ENCODE measurements at places on chromosomes 1 and 21.
A peak's percentile ranks its signal among the peaks of the same experiment; 100 is the strongest.

GRCh38 chr21:32297449-32297848 is 1.2 kb upstream of the MRAP start:
- no peak for DNase-seq
- no peaks in the 10 kb centered on the region for H3K27me3 ChIP-seq
- no peak overlapping the region for H3K4me3 ChIP-seq
- H3K36me3 ChIP-seq, result no peaks in the 10 kb centered on the region
- no peak overlapping the region for H3K27ac ChIP-seq

DNA sequence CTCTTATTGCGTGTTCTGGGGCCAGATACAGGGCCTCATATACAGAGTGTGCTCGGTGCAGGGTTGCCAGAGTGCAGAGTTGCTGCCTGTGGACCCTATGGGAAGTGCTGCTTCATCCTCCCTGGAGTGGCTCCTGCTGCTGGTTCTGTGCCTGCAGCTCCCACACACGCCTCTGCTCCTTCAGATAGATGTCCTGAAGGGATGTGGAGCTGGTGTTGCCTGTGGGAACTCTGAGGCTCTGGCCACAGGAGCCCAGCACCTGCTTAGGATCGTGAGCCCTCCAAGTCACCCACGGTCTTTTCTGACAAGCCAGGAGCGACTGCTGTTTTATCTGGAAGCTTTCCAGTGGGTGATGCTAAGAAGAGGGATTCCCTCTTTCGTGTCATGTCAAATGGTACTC is 120.5 kb downstream of the CAMTA1 start:
- peaks cover 4% of the 10 kb centered on the region for H3K4me1 ChIP-seq
- H3K4me3 ChIP-seq, result no peak overlapping the region
- H3K27ac ChIP-seq, result no peak overlapping the region
- H3K27me3 ChIP-seq, result no peaks in the 10 kb centered on the region
- H3K36me3 ChIP-seq, result no peaks in the 10 kb centered on the region
- DNase-seq, result no peak

- no peak overlapping the region for H3K27ac ChIP-seq
- H3K4me3 ChIP-seq, result no peak overlapping the region
- no peaks in the 10 kb centered on the region for H3K27me3 ChIP-seq
- peaks cover 75% of the 10 kb centered on the region for H3K4me1 ChIP-seq
- no peak for DNase-seq
These were observed 55.0 kb downstream of the S1PR1 start for GRCh38 chr1:101291562-101292380.

DNA sequence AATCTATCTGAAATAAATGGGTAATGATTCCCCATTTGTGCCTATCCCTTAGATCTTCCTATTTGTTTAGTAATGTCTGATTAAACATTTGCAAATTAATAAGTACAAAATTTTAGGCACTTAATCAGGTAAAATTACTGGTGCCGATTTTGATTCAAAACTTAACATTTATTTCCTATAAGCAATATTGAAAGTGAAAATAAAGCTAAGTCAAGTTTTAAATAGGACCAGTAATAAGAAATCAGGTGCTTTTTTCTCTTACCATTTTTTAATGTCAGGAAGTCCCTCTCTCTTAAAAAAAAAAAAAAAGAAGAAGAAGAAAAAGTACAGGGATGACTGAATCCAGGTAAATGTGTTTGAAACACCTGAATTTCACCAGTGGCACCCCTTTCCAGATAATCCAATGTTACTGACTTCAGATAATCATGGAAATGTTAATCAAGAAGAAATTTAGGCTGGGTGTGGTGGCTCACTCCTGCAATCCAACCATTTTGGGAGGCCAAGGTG is 836 bp upstream of the GBP4 start:
- peak overlapping the region; percentile 75 for H3K4me3 ChIP-seq
- H3K4me1 ChIP-seq, result peaks cover 27% of the 10 kb centered on the region
- no peaks in the 10 kb centered on the region for H3K27me3 ChIP-seq
- no peak for DNase-seq
- H3K36me3 ChIP-seq, result peaks cover 16% of the 10 kb centered on the region

DNA sequence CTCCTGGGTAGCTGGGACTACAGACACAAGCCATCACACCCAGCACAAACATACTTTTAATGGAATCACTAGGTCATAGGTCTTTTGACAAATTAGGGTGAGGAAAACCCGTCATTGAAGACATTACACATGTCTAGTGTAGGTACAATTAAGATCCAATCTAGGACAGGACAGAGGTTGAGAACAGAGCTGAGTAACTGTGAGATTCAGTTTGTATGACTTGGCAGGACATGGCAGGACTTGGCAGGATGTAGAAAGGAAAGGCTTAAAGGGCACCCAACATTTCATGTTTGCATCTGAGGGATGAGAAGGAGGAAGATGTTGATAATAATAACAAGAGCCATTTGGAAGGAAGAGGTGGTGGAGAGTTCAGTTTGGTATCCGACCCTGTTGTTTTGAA is 483.8 kb downstream of the PCP4 start:
- no peaks in the 10 kb centered on the region for H3K27me3 ChIP-seq
- no peak overlapping the region for H3K4me3 ChIP-seq
- no peaks in the 10 kb centered on the region for H3K4me1 ChIP-seq
- no peaks in the 10 kb centered on the region for H3K36me3 ChIP-seq
- no peak for DNase-seq

DNA sequence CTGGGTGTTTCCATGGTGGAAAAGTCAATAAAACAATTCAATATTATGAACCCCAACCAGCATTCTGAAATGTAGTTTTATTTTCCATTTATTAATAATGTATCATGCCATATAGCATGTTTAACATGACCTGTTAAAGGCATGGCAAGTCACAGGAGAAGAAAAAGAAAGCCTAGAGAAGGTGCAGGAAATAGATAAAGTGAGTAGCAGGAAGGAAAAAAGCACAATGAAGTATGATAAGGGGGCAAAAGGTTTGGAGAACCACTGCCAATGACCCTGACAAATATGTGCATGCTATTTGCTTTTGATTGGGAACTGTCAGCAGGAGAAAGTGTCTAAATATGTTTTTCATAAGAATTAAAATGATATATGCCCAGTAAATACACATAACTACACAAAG is 85.6 kb downstream of the HMCN1 start:
- H3K4me1 ChIP-seq, result no peaks in the 10 kb centered on the region
- H3K36me3 ChIP-seq, result no peaks in the 10 kb centered on the region
- H3K4me3 ChIP-seq, result no peak overlapping the region
- H3K27ac ChIP-seq, result no peak overlapping the region

DNA sequence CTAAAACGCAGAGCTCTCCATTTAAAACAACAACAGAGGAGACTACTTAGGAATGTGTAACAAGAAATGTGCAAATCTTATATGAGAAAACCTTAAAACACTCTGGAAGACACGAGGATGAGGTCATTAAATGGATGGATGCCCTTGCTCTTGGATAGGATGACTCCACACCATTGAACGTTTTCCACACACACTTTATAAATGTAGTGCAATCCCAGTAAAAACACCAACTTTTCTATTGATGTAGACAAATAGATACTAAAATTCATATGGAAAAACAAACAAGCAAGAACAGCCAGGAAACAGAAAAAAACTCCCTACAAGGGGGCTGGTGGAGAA is 18.4 kb upstream of the COL6A1 start:
- H3K4me1 ChIP-seq, result no peaks in the 10 kb centered on the region
- no peaks in the 10 kb centered on the region for H3K36me3 ChIP-seq
- no peak overlapping the region for H3K27ac ChIP-seq
- no peak for DNase-seq
- H3K4me3 ChIP-seq, result no peak overlapping the region

DNA sequence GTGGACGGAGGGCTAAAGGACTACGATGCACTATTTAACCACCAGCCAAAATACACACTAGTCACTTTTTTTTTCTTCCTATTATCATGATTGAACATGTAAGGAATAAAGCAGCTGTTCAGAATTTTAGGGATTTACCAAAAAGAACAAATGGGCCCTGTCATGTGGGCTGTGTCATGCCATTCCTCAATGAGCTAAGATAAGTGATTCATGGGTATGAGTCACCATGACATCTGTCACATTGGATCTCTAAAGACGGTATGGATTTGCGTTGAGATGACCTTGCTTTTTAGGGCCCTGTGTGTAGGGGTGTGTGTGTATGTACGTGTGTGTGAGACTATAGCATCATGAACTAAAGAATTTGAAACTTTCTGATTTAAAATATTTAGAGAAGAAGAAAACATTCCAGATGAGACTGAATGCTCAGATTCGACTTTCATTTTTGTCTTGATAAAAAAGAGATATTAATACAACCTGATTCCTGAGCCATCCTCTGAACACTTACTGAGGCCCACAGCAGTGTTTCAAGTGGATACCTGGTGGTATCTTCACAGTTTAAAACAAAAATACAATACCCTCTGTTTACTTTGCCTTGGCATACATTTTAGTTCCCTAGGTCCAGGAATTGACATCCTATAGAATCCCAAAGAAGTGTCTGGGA is 246.1 kb upstream of the DUSP10 start:
- DNase-seq, result no peak
- H3K36me3 ChIP-seq, result no peaks in the 10 kb centered on the region
- H3K4me1 ChIP-seq, result no peaks in the 10 kb centered on the region
- no peak overlapping the region for H3K4me3 ChIP-seq
- no peak overlapping the region for H3K27ac ChIP-seq

- H3K4me3 ChIP-seq, result no peak overlapping the region
- H3K4me1 ChIP-seq, result peaks cover 13% of the 10 kb centered on the region
- H3K27ac ChIP-seq, result no peak overlapping the region
- no peaks in the 10 kb centered on the region for H3K36me3 ChIP-seq
- no peak for DNase-seq
- no peaks in the 10 kb centered on the region for H3K27me3 ChIP-seq
These were observed 23.7 kb downstream of the IL23R start for GRCh38 chr1:67189953-67190352.

DNA sequence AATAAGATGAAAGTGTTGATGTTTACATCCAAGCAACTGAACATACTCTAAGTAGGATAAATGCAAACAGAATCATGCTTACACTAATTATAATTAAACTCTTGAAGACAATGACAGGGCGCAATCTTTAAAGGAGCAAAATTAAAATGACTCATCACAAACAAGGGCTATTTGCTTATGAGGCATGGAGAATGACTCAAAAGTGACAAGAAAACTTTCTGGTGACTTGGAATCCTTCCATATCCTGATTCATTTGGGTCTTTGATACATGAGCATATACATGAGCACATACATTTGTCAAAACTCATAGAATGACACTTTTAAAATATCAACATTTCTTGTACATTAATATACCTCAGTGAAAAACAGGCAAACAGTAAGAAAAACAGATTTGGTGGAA is 1632.3 kb downstream of the KCNT2 start:
- no peaks in the 10 kb centered on the region for H3K36me3 ChIP-seq
- DNase-seq, result no peak
- H3K4me3 ChIP-seq, result no peak overlapping the region
- no peak overlapping the region for H3K27ac ChIP-seq
- no peaks in the 10 kb centered on the region for H3K4me1 ChIP-seq

DNA sequence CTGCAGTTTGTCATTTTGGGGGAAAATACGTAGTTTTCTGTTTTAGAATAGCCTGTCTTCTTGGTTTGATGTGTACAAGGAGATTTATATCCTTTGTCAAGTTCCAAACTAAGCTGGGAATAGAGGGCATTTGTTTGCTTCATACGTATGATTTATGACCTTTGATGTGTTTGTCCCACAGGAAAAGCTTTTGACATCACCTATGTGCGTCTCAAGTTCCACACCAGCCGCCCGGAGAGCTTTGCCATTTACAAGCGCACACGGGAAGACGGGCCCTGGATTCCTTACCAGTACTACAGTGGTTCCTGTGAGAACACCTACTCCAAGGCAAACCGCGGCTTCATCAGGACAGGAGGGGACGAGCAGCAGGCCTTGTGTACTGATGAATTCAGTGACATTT is 79.9 kb downstream of the LAMC1 start:
- H3K27me3 ChIP-seq, result no peaks in the 10 kb centered on the region
- no peaks in the 10 kb centered on the region for H3K36me3 ChIP-seq
- no peaks in the 10 kb centered on the region for H3K4me1 ChIP-seq
- no peak overlapping the region for H3K27ac ChIP-seq

DNA sequence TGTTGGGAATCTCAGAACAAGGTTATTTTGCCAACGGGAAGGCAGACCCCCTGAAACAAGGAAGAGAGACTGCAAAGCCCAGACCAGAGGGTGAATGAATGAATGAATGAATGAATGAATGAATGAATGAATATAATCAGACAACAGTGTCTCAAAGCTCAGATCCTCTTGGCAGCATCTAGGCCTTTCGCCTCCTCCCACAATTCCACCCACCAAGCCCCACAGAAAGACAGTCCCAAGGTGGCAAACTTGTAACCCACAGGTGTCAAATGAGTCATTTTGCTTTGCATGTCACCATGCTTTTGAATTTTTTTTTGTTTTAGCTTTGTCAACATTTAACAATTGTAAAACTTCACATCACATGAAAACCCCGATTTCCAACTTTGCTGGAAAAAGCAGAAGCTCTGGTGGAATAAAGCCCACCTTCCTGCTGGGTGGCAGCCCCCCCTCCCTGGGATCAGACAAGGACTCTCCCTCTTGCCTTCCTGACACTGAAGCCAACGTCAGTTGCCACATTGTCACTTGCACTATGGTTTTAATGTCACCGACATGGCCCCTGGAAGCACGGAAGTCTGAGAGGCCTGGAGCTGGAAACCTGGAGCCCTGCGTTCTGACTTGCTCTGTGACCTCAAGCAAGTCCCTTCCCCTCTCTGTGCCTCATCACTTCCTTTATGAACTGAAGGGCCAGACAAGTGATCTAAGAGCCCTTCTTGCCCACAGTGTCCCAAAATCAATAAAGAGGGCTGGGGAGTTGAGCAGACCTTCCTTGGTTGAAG is 134.6 kb upstream of the RUNX3 start:
- H3K36me3 ChIP-seq, result no peaks in the 10 kb centered on the region
- peaks cover 22% of the 10 kb centered on the region for H3K4me1 ChIP-seq
- no peak for DNase-seq
- H3K27ac ChIP-seq, result no peak overlapping the region
- H3K4me3 ChIP-seq, result peak overlapping the region; percentile 12
- H3K27me3 ChIP-seq, result no peaks in the 10 kb centered on the region

DNA sequence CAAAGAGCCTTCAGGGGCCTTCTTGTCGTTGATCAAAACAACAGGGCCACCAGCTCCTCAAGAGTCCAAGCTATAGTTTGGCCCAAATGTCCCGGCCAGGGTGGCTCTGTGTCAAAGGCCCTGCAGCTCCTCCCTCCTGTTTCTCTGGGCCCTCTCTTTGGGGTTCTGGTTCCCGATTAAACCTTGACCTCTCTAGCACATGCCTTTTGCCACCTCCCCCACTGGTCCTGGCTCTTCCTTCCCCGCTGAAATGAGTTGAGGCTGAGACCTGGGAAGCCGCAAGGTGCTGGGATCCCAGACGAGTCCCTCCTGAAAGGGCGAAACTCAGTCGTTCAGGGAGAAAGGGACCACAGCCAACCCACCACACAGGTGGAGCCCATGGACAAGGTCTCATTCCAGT is 56.9 kb downstream of the CASZ1 start:
- no peak overlapping the region for H3K4me3 ChIP-seq
- DNase-seq, result no peak
- no peaks in the 10 kb centered on the region for H3K27me3 ChIP-seq
- no peaks in the 10 kb centered on the region for H3K4me1 ChIP-seq
- no peaks in the 10 kb centered on the region for H3K36me3 ChIP-seq

- no peak for DNase-seq
- H3K4me1 ChIP-seq, result no peaks in the 10 kb centered on the region
- no peaks in the 10 kb centered on the region for H3K36me3 ChIP-seq
- H3K27me3 ChIP-seq, result no peaks in the 10 kb centered on the region
- H3K27ac ChIP-seq, result no peak overlapping the region
- no peak overlapping the region for H3K4me3 ChIP-seq
These were observed 46.0 kb upstream of the JUN start for GRCh38 chr1:58829866-58830265.

- no peaks in the 10 kb centered on the region for H3K36me3 ChIP-seq
- DNase-seq, result no peak
- H3K27me3 ChIP-seq, result peaks cover 28% of the 10 kb centered on the region
- peaks cover 11% of the 10 kb centered on the region for H3K4me1 ChIP-seq
- H3K27ac ChIP-seq, result no peak overlapping the region
- no peak overlapping the region for H3K4me3 ChIP-seq
These were observed 29.4 kb upstream of the PEX10 start for GRCh38 chr1:2441746-2442145.

Data from CD4-positive, alpha-beta T cell (primary cell).